ENCODE measurements at places on chromosomes 2 and 18.

DNA sequence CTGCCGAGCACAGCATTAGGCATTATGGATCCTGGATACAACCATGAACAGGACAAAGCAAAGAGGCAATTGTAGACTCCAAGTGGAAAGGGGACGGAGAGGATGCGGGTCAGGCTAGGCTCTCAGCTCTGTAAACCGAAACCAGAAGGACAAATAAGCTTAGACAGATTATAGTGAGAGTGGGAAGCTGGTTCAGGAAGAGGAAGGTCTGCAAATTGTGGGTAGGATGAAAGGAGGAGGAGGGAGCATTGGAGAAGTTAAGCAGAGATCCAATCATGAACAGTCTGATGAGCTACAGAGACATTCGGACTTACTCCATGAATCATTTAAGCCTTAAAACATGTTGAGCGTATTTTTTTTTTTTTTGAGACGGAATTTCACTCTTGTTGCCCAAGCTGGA is 3.0 kb downstream of the MSH6 start:
- DNase-seq, result no peak

- DNase-seq, result no peak
Measured at GRCh38 chr2:219714681-219715400, 87.4 kb downstream of the SLC4A3 start.

GRCh38 chr2:215060861-215061536 is 77.4 kb downstream of the ABCA12 start:
- DNase-seq, result no peak

- DNase-seq, result no peak
Measured at GRCh38 chr2:37550190-37550589, 121.3 kb downstream of the CDC42EP3 start.

- DNase-seq, result no peak
Measured at GRCh38 chr2:130884013-130884412, 47.3 kb downstream of the ARHGEF4 start.

GRCh38 chr2:222613715-222614331 is 42.1 kb downstream of the FARSB start:
- peak; percentile 34 for DNase-seq

- no peak for DNase-seq
Measured at GRCh38 chr18:23596183-23596582, 9.9 kb upstream of the NPC1 start.

- DNase-seq, result no peak
Measured at GRCh38 chr2:59034837-59035236, 793.7 kb upstream of the FANCL start.

GRCh38 chr2:206556357-206556949 is 85.8 kb upstream of the FAM237A start:
- no peak for DNase-seq

DNA sequence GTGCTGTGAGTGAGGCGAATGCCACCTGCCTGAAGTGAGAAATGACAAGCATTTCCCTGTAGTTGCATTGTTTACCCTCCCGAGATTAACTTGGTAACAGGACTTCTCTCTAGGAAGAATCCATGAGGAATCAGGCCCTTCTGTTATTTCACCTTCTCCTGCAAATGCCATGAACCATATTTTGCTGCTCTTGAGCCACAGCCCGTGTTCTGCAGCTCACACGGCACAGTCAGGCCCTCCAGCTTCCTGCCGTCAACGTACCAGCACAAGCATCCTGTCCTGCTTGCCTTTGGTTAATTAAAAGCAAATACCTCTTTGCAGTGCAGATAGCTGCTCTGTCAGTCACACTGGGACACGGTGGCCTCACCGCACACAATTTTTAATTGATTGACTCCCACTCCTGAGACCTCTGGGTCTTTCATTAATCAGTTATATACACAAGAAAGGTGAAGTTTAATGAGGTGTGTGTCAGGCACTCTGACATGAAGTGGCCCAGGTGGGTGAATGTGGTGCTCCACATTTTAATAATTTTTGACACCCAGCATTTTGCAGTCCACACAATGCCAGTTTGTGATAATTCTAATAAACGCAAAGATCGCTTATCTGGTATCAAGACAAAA is 95.3 kb upstream of the ASB18 start:
- no peak for DNase-seq

- DNase-seq, result no peak
Measured at GRCh38 chr2:238895891-238896600, 48.2 kb downstream of the TWIST2 start.

- DNase-seq, result no peak
Measured at GRCh38 chr2:11154016-11154922, 998 bp upstream of the SLC66A3 start.

DNA sequence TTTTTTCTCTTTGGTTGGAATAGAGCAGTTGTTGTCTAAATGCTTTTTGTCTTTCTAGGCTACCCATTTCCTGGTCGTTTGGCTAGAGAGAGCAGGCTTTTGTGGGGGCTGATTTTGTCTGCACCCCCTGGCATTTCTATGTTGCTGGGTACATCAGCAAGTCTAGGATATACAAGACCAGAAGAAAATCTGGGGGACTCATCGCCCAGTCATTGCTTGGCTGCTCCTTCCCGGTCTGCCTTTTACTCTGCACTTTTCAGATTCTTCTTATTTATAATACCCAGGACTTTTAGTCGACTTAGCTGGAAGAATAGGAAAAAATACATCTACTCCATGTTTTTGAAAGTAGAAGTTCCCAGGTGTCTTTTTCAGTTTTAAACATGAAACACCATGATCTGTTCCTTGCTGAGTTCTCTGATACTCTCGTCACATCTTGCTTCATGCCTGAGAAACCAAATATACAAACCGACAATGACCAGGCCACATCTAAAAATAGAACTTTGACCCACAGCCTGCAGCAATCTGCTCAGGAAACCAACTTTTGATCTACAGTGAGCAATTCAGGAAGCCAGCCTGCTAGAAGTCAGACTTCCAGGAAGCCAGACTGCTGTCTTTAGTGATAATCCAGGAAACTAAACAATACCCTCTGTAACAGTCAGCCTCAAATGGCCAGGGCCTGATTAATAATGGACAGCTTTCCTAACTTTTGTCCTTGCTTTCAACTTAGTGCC is 163.8 kb upstream of the MEX3C start:
- no peak for DNase-seq

DNA sequence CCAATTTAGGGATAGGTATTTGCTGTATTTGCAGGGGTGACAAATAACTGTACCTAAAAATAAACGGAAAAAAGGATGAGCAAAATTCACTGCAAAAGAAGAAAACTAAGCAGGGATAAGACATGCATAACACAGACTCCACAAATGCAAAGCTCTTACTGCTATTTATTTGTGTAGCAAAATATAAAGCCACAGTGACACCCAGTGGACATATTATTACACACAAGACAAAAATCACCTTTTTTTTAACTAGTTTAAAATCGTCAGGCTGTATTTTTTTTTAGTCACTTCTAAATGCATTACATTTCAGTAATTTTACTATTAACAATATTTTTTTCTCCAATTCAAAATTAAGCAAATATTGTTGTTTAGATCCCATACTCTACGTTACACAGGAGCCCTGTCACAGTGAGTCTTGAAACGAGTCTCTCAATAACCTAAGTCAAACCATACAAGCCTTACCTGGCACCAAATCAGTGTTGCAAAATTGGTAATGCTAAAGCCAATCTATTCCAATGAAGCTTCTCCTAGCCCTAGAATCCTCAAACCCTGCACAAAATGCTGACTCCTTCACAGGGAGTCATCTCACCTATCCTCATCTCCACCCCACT is 23.7 kb downstream of the METTL4 start:
- no peak for DNase-seq

DNA sequence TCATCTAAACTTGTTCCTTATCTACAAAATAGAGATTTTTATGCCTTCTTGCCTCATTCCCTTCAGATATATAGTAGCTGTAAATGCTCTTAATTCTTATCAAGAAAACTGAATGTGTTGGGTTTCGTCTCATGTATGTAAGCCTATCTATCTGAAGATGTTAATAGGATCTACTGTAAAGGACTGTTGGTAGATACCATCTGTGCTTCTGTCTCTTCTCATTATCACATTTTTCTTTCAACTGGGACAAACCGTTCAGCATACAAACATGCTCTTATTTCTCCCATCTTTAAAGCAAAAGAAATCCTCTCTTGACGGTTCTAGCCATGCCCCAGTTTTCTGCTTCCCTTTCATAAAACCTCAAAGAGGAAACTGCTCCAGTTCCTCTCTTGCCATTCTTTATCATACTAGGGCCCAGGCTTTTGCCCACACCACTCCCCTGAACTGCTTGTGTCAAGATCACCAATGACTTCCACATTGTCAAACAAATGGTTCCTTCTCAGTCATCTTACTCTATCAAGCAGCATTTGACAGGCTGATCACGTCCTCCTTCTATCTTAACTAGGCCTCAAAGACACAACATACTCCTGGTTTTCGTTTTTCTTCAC is 88.7 kb downstream of the ARHGEF33 start:
- no peak for DNase-seq

DNA sequence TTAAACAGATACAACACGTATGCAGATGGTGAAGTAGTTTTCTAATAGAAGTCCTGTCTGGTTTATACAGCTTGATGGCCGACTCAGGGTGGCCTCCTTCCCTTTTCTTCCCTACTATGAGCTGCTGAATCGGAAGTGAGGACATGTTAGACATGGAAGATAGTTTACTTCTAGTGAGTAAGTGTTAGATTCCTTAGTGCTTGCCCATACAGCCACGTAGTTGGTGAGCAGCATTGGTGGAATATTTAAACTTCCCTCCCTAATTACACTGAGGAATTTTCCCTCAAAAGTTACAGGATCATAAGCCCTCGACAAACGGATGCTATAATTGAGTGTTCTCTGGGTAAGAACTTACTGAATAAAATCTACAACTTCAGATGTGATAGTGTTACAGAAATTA is 52.1 kb downstream of the RHBDD1 start:
- DNase-seq, result no peak

GRCh38 chr2:64222351-64222750 is 78.1 kb upstream of the PELI1 start:
- no peak for DNase-seq

DNA sequence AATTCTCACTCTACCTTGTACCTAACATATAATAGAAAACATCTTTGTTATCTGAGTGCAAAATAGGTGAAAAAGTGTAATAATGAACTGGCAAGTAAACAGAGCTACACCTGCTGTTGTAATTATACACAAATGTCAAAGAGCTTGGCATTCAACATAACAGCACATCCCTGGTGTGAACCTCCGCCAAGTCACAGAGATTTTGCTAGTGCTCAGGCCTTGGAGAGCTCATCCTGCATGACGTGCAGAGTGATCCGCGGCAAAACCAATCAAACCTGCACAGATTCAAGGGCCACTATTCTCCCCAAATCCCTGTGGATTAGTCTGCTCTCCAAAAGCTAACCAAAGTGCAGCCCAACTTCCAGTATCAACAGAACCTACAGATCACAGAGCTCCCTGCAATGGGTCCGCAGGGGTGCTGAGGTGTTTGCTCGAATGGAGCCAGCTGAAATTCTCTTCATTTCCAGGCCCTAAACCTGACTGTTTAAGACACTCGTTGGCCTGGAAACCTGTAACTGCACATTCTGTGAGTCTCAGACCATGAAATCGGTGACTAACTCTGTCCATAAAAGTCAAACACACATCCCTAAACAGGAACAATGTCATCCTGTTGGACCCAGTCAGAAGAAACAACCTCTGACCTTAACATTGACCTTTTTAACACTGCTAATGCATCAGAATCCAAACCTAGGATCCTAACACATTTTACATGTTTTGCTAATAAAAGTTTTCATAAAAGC is 111.8 kb downstream of the EPB41L3 start:
- DNase-seq, result no peak

GRCh38 chr2:65279756-65280155 is 52.1 kb downstream of the ACTR2 start:
- DNase-seq, result no peak

DNA sequence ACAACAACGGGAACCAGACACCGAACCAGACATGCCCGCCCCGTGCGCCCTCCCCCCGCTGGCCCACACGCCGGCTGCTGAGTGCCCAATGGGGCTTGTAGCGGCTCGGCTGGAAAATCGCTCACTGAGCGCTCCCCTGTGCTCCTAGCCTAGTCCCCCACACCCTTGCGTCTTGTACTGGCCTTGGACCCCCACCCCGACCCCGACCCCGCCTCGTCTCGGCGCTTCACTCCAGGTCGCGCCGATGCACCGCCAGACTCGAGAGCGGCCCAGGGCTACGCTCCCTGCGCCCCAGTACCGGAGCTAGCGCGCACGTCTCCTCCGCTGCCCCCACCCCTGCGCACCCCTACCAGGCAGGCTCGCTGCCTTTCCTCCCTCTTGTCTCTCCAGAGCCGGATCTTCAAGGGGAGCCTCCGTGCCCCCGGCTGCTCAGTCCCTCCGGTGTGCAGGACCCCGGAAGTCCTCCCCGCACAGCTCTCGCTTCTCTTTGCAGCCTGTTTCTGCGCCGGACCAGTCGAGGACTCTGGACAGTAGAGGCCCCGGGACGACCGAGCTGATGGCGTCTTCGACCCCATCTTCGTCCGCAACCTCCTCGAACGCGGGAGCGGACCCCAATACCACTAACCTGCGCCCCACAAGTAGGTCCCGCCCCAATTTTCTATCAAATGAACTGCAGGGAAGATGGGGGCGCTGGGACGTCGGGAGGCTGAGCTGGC is 1.5 kb downstream of the GAD1 start:
- no peak for DNase-seq

DNA sequence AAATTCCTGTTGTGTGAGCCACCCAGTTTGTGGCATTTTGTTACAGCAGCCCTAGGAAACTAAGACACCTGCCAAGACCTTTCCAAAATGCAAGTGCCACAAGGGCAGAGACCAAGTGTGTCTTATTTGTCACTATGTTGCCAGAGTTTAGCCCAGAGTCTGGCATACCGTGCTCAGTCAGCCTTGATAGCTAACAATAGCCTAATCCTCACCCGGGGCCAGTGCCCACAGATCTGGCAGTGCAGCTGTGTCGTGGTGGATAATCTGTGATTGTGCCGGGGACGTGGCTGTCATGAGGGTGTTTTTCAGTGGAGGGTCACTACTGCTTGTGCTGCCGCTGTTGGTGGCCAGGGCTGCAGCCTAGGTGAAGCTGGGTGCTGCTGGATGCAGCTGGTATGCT is 53.5 kb downstream of the MEP1B start:
- no peak for DNase-seq

GRCh38 chr2:177577075-177577474 is 184.5 kb downstream of the AGPS start:
- DNase-seq, result no peak

- no peak for DNase-seq
Measured at GRCh38 chr2:191167766-191168165, 17.0 kb upstream of the STAT4 start.

Measured in NCI-H1048 (cell line).